ENCODE measurements at places on chromosomes 5 and 9. TPM values are rescaled to one million over a fixed set of nuclear protein-coding genes. Genes with fewer than 3 reads are reported as not detected.

Gene FAM221B
- not detected for total RNA-seq

Gene EIF4EBP3
- 16.8 TPM for total RNA-seq

Gene ALDH1A1
- 32.2 TPM for total RNA-seq

DNA sequence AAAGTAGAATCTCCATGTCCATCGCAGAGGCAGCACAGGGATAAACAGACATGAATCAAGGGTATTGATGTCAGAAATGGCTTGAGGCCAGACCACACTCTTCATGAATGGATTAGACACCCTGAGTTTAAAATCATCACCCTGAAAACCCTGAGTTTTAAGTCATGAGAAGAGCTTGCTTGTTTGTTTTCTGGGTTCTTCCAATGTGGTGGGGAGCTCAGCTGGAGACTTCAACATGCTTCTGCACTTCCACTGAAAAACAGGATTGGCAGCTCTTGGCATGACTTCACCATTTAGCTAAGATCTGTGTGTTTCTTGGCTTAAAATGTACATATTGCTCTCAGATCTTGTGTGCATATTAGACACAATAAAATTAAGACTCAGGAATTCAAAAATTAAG lies 9.8 kb downstream of the GCNT4 start:
- H3K27ac ChIP-seq: no peak overlapping the region
- H3K36me3 ChIP-seq: peaks cover 4% of the 10 kb centered on the region
- no peak overlapping the region for H3K4me3 ChIP-seq
- DNase-seq: no peak
- H3K4me1 ChIP-seq: no peaks in the 10 kb centered on the region
- H3K27me3 ChIP-seq: no peaks in the 10 kb centered on the region

Gene PCDHB7
- total RNA-seq: 1.0 TPM

Gene FLT4
- total RNA-seq: 4.2 TPM

Measured in right atrium auricular region (tissue), 2 donors.